ENCODE measurements at places on chromosomes 2 and 18.

DNA sequence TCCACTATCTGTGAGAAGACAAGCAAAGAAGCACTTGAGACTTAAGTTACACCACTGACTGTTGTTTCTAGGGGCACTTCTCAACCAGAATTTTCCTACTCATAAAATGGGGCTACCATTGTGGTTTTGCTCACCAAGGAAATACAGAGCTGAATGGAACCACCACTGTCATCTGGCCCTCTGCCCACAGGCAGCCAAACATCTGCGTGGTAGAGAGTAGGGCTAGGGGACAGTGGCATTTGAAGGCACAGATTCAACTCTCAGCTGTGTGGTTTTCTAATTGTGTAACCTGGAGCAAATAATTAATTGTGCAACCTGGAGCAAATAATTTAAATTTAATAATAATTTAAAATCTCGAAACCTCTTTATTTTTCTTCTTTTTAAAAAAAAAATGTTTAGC, 79.6 kb downstream of the PDE11A start:
- DNase-seq: no peak

- DNase-seq: peak; percentile 29
Measured at GRCh38 chr2:135925571-135925970, 49.3 kb upstream of the MCM6 start.

DNA sequence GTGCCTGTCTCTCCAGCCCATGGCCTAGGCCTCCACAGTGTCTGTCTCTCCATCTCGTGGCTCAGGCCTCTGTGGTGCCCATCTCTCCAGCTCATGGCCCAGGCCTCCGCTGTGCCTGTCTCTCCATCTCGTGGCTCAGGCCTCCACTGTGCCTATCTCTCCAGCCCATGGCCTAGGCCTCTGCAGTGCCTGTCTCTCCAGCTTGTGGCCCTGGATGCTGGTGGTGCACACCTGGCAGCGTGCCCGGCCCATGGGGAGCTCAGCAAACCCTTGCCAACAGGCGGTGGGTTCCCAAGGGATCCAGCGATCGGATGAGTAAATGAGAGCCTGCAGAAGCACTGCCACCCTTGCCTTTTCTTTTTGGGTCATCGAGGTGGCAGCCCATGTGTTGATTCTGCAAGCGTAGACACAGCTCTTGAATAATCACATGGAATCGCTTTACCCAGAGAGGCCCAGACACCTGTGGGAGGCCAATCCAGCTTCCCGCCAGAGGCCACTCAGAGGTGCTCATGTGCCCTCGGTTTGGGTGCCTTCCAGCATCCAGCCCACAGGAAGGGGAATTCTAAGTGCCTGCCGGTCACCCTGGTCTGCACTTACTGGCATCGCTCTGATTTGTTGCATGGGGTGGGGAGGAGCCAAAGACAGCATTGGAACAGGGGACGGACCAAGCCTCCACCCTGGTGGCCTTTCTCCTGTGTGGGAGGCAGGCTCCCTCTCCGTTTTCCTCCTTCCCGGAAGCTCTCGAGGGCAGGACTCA, 101.8 kb upstream of the HDAC4 start:
- no peak for DNase-seq

- no peak for DNase-seq
Measured at GRCh38 chr2:186771395-186771794, 77.5 kb downstream of the FAM171B start.

GRCh38 chr2:9380702-9381628, 42.4 kb downstream of the ITGB1BP1 start:
- peak; percentile 67 for DNase-seq

DNA sequence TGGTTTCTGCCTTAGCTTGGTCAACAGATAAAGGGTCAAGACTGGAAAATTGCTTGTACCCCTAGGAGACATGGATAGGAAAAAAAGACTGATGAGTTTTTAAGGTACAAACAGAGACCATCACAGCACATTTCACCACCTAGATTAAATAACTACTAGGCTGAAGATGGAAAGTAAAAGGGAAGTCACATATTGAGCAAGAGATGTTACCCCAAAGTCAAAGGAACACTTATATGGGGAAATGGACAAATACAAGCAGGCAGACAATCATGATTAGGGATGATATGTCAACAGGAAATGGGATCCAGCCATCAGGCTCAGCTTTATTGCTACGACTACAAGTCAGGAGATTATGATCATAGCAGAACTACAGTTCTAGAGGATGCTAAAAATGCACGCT, 1643.1 kb upstream of the CELF4 start:
- DNase-seq: no peak

DNA sequence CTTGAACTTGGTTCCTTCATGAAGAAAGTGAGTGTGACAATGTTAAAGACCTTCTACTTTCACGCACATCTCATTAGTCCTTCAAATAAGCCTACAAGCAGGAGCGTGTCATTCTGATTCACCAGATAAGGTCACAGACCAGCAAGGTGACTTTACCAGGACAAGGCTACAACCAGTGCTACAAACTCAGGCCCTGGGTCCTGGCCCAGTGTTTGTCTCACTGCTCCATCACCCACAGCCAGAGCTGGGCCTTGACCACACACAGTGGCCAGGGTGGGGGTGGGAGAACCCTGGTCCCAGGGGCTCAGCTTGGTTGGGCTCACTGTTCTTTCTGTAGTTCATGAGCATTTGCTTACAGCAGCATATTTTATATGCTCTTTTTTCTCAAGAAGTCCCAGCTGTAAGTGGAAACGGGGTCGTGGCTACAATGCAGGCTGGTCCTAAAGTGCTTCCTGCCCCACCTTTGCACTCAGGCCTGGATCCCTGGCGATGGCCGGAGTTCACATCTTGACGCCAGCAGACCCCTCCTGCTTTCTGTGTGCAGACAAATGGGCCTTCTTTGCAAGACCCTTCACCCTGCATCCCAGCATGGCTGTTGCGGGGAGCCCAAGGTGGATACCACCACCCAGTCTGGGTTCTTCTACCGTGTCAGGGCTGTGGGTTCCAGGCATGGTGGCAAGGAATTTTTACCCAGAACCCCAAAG, 153.6 kb upstream of the EPAS1 start:
- DNase-seq: no peak

DNA sequence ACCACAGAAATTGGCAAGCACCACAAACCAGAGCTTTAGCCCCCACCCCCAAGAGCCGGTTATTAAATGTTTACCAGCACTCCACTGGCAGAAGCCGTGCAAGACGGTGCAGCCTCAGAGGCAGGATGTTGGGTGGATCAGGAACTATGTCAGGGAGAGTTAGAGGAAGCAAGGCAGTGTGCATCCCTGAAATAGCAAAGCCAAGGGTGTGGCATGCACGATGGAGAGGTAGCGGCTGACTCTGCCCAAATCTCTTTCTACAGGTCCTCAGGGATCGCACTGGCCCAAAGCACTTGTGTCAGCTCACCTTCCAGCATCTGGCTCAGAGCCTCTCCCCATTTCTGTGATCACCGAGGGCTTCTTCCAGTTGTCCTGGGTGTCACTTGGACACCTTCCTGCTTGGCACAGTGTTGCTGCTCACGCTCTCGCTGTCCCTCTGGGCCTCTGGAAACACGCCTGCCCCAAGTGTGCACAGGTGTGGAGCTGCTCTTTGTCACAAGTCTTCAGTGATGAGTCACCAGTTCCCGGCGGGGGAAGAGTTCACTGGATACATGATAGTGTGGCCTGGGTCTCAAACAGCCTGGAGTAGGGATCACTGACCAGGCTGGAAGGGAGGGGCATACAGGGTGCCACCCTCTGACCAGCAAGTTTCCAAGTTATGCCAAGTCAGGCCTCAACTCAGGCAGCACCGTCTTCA, 17.3 kb upstream of the B3GNT7 start:
- DNase-seq: no peak

DNA sequence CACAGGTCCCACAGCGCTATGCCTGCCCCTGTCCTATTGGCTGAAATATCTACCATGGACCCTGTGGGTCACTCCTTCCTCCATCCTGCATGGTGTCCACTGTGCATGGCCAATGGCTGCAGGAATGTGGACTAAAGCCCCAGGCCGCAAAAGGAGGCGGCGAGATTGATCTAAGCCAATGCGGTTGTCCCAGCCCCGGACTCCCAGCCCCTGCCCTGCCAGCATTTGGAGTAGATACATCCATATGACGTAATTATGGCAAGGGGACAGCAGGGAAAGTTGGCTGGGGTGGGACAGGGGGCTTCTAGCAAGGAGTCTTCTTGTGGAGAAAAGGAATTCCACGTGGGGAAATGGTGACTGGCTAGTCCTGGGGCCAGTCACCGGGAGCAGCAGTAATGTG, 11.4 kb upstream of the ZNF516 start:
- DNase-seq: no peak

DNA sequence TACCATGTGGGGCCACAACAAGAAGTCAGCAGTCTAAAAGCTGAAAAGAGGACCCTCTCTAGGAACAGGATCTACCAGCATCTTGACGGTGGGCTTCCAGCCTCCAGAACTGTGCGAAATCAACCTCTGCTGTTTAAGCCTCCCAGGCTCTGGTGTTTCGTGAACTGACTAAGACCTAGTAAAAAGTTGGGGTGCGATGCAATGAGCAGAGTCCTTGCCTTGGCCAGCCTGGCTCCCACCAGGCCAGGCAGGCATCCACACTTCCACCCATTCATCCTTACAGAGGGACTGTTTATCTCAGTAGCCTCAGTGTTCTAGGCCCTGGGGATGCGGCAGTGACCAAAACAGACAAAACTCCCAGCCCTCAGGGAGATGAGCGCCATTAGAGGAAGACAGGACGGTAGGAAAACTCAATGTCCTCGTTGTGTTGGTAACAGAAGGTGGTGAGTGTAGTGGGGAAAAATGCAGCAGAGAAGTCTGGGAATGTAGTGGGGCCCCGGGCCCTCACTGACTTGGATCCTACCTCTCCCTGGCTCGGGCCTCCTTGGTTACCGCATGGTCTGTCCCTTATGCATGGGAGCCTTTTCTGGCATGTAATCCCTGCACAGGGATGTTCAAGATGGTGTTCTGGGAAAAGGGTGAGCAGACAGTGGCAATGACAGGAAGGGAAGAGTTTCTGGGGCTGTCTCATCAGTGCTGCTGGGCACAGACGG, 271.8 kb upstream of the HS6ST1 start:
- DNase-seq: no peak

GRCh38 chr18:50870138-50870845, 8.6 kb upstream of the ME2 start:
- DNase-seq: no peak

DNA sequence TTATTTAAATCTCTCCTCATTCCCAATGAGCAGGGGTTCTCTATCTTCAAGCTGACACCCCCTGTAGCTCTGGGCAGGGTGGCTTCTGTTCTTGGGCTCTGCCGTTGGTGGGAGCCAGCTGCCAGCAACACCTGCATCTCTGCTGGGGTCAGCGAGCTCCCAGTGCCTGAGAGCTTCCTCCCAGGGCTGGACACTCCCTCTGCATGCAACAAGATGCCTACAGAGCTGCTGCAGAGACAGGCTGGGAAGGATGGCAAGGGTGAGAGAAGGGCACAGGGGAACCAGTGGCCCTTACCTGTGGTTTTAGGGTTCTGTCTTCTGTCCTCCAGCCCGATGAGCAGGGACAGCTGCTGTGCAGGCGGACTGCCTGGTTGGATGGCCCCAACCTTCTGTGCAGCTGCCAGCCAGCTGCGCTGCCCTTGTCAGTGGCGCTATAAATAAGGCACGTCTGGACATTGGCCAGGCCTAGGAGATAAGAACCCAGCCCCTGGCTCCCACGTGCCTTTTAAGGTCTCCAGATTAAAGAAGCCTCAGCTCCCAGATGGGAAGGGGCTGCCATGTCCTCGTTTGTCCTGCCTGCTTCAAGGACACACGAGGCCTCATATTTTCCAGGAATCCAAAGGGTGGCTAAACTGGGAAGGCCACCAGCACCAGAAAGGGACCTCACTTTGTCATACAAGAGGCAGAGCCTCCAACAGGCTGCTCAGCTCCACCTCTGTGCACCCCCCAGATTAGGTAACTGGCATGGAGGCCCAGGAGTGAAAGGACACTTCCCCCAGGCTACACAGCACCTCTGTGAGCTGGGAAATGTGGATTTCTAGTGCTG, 39.5 kb upstream of the FHL2 start:
- no peak for DNase-seq

- DNase-seq: no peak
Measured at GRCh38 chr2:241558532-241559322, at the start of gene BOK. Gene BOK, plus strand, starts transcription at chr2:241558745. Its CDS starts 739 bp downstream, at chr2:241559484.

GRCh38 chr2:207589143-207589542, 36.1 kb downstream of the METTL21A start:
- DNase-seq: no peak

GRCh38 chr2:105102963-105103421, 65.1 kb downstream of the MRPS9 start:
- peak; percentile 23 for DNase-seq

GRCh38 chr2:12162269-12163247, 416.1 kb downstream of the LPIN1 start:
- no peak for DNase-seq

- DNase-seq: no peak
Measured at GRCh38 chr2:221533299-221533698, 38.8 kb downstream of the EPHA4 start.

DNA sequence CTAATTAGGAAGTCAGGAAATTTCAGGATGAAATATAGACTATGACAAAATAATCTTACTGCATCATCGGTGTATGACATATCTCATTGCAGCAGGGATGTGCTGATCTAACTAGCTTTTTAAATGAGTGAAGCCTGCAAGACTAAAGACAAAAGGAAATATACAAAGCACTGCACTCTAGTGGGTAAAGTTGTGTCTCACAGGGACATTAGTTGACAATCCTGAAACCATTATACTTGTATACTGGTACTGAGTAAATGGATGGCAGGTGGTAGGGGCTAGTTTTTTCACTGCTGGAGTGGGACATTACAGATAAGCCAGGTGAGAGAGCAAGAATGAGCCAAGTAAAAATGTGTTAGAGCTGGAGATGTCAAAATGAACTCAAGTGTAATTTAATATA, 317.5 kb upstream of the RAB6C start:
- DNase-seq: no peak

- DNase-seq: no peak
Measured at GRCh38 chr2:214088536-214088935, 322.3 kb upstream of the VWC2L start.

GRCh38 chr2:153059338-153060052, 341.1 kb downstream of the ARL6IP6 start:
- DNase-seq: no peak
